H7 (cell line): ENCODE measurements at places on chromosomes 5 and 9.

DNA sequence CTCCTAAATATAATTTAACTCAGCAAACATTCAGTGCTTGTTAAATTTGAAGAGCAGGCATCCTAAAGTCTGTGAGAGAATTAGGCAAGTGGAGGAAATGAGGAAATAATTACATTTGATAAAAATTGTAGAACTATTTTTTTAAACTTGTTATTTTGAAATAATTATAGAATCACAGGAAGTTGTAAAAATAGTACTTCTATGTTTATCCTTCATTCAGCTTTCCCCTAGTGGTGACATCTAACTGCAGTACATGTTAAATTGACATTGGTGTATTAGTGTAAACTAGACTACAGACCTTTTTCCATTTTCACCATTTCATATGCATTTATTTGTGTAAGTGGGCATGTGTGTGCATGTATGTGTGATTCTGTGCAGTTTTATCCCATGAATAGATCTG is 51.6 kb downstream of the F2RL2 start:
- no peak for DNase-seq

DNA sequence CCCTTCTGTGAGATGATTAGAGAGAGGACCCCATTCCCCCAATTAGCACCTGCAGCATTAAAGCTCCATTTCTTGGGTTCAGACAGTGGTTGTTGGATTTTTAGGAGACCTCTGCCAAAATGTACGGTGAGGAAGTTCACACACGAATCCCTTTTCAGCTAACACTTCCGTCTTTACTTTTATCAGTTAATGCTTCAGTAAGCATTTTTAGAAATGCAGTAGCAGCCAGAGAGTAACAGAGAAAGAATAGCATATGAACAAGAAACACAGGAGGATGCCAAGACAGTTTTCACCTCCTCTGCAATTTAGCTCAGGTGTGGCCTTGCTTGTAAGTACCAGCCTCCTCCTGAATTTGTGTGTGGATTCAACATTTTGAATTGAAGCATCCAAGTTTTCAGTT is 312.9 kb downstream of the ISL1 start:
- DNase-seq, result no peak

GRCh38 chr9:88954066-88954465 is 37.2 kb upstream of the S1PR3 start:
- DNase-seq, result no peak

DNA sequence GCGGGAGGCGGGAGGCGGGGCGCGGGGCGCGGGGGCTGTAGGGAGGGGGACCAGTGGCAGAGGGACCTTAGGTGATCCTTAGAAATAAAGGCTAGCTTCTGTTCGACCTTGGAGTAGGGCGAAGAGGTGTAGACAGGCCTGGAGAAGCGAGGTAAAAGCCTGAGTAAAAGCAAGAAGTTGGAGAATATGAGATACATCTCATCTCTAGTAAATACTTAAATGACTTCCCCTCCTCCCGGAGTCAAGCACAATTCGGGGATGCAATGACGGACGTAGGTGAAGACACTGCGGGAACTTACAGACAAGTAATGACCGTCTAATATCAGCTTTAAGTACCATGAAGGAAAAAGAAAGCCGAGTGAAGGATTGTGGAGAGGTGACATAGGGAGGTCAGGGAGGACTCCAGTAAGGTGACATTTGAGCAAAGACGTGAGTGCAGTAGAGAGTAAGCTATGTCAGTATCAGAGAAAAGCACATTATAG is 466 bp downstream of the SMC2 start:
- DNase-seq, result no peak

GRCh38 chr5:112064956-112065355 is 308.0 kb upstream of the NREP start:
- no peak for DNase-seq

DNA sequence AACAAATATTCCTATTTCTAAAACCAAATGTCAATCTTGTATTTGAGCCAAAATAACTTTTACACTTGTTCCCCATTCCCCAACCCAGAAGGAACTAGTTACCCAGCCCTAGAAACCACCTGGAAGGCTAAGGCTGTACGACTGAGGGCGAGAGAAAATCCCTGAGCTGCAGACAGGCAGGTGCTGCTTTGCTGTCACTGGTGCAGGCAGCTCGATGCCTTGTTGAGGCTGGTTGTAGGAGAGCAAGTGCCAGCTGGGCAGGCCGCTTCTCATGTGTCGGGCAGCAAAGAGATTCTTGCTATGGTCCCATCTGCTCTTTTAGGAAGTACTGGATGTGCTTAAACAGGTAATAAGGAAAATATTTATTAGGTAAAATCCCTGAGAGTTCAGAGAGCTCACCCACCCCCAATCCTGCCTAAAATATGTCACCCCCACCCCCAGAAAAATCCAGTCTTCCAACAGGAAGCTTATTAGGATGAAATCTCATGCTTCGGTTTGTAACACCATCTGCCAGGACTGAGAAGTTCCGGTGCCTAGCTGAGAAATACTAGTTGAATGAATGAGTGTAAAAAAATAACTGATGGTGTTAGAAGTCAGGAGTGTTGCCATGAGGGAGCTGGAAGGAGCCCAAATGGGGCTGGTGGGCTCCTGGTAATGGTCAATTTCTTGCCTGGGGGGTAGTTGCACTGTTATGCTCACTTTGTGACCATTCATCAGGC is 91.1 kb upstream of the DMRT1 start:
- DNase-seq, result no peak

DNA sequence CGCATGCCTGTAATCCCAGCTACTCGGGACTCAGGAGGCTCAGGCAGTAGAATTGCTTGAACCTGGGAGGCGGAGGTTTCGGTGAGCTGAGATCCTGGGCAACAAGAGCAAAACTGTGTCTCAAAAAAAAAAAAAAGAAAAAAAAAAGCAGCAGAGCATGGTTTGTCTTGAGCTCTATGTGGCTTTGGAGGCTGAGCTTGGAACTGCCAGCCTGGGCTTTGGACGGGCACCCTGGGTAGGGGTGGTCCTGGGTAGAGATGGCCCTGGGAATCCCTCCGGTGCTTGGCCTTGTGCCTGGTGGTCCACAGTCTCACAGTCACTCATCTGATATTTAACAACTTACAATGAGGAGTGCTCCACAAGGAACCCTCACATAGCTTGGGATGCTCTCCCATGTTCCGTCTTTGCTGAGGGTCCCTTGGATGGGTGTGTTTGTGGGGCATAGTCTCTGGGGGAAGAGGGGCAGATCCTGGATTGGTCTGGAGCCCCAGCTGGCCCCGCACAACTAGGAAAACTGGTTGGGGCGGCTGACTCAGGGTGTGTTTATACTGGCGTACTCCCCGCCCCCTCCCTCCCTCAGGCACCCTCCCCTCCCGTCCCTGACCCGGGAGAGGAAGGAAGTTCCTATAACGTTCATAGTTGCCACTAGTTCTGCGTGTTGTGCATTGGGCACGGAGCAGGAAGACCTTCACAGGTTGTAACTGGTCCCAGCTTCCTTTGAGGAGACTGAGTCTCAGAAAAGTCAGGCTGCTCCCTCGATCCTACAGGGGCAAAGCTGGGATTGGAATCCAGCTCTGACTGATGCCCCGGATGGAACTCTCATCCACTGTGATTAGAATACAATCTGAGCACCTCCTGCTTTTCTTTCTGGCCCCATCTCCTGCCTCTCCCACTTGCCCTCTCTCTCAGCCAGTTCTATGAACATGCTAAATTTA is 11.2 kb downstream of the IER5L start:
- peak; percentile 93 for DNase-seq

DNA sequence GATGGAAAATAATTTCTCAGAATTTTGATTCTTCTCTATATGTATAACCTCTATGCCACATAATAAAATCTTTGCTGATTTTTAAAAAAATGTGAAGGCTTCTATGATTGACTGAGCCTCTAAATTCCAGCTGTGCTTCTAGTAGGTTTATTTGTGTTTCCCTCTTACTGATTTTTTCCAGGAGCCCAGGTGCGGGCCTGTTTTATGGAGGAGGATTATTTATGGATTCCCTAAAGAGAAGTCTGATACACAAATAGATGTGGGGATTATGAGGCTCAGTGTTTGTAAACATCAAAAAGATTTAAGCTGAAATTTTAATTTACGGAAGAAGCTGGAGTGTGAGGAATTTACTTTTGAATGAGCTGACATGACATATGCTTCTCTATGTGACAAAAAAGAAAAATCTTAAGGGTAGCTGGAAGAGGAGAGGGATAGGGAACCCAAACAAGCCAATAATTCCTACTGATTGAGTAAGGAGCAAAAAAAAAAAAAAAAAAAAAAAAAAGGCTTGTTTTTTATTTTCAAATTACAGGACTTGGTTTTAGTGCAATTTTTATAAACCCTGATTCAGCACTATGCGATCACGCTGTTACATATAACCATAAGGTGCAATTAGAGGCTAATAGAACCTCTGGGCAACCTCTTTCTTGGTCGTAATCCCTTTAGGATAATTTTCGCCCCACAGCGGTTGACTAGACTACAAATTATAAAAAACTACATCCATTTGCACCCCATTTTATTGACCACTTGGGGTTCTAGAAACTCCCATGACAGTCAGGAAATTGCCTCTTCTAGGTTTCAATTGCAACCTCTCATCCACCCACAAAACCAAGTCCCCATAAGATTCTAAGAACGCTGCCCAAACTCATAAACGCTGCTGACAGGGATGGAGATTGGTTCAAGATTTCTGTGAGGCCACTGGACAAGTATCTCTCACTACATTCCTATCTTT is 44.4 kb upstream of the RAI14 start:
- DNase-seq, result no peak

- DNase-seq, result no peak
Measured at GRCh38 chr9:74861071-74861470, 26.6 kb downstream of the TRPM6 start.

DNA sequence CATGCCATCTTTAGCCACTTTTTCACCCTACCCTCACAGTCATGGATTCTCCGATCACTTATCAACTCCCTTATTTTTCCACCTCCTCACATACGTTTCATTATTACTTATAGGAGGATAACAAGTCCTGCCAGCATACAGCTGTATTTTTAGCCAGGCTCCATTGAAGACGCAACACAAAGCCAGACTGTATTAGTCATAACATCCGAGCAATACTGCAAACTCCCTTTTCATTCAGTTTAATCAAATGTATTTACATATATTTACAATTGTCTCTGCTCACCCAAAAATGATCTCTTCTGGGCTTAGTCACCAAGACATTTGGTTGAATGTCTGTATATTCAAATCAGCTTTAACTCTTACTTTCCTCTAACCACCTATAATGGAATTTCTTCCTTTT is 126.4 kb upstream of the PRLR start:
- DNase-seq, result no peak

GRCh38 chr5:40571729-40572128 is 108.0 kb upstream of the PTGER4 start:
- DNase-seq, result no peak

DNA sequence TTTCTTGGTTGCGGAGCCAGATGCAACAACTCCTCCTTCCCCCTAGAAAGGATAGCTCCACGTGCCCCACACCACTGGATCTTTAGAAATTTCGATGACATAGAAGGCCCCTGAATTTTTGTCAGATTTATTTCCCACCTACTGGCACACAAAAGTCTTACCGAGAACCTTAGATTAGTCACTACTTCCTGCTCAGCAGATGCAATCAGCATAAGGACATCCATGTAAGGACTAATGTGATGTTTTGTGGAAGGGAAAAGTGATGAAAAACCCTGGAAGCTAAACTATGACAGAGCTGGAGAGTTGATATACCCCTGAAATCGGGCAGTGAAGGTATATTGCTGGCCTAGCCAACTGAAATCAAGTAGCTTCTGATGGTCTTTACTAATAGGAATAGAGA is 125.5 kb upstream of the NFIL3 start:
- DNase-seq, result no peak

DNA sequence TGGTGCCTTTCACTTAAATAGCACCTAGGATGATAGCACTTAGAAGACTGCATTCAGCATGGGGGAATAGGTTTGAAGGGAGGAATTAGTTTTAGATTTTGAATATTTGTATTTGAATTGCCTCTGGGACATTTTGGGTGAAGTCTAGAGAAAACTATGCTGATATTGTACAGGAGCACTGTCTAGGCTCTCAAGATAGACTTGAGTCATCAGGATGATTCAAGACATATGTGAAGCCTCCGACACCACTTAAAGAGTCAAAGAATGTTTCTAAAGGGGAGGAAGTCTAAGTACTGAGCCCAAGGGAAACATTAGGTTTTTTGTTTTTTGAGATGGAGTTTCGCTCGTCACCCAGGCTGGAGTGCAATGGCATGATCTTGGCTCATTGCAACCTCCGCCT is 63.9 kb upstream of the CCDC180 start:
- DNase-seq, result no peak

DNA sequence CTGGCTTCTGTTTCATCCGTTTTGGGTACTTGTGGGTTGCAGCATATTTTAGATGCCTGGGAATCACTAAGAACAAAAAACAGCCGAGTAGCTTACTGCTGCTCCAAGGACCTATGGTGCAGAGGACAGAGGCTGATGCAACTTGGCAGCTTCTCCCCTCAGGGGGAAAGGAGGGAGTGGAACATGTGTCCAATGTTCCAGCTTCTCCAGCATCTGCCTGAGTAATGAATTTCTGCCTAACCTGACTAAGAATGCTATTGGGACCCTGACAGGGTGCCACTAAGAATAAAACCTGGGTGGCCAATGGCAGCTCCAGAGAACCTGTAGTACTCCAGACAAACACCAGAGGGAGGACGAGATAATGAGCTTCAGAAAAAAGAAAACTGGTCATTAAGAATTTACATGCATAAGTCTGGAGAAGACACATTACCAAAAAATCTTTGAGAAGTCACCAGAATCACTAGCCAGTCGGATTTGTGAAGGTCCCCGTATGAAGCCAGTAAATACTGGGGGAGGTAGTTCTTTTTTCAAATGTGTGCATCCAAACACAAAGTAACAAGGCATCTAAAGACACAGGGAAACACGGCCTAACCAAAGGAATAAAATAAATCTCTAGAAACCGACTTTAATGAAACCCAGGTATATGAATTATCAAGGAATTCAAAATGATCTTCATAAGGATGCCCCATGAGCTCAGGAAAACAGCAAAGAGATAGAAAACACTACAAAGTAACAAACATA is 293.5 kb downstream of the HINT1 start:
- DNase-seq, result peak; percentile 48

DNA sequence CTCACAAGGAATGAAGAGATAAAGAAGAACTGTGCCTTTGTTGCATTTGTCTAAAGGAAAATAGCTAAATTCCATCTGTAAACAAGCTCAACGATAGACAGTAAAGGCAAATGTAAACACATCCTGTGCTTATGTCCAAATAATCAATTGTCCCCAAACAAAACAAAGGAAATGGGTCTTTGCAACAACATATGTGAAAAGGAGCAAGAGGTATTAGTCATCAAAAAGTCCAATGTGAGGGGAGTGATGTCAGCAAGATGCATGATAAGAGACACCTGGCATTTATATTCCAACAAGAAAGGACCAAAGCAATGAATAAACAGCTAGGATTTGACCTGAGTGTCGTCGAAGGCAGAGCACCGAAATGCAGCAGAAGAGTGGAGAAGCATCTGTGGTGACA is 209.1 kb downstream of the ASTN2 start:
- DNase-seq, result no peak

- DNase-seq, result no peak
Measured at GRCh38 chr9:22108581-22109370, 99.7 kb upstream of the CDKN2B start.
